ENCODE measurements at places on chromosomes 3 and 15.
A peak's percentile ranks its signal among the peaks of the same experiment; 100 is the strongest.

GRCh38 chr15:77511869-77512268 is 91.2 kb downstream of the HMG20A start:
- DNase-seq = no peak

DNA sequence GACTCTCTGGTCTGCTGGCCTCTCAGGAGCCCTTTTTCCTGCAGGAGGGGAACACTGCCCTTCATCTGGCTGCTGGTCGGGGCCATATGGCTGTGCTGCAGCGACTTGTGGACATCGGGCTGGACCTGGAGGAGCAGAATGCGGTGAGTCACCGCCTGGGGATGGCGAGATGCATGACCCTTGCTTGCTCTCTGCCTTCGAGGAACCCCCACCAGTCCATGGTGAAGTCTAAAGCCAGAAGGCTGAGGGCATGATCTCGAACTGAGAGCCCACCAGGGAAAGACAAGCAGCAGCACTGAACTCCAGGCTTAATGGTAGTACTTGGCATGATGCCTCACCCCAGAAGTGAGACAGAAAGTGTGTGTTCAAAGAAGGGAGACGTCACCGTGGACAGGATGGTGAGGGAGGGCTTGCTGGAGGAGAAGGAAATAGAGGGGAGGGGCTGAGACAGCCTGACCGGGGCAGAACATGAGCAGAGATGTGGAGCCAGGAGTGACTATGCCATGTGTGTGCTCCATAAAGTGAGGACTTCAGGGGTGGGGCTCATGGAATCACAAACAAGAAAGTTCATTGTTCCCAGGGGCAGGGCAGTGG is 19.2 kb downstream of the ANKDD1A start:
- DNase-seq = no peak

DNA sequence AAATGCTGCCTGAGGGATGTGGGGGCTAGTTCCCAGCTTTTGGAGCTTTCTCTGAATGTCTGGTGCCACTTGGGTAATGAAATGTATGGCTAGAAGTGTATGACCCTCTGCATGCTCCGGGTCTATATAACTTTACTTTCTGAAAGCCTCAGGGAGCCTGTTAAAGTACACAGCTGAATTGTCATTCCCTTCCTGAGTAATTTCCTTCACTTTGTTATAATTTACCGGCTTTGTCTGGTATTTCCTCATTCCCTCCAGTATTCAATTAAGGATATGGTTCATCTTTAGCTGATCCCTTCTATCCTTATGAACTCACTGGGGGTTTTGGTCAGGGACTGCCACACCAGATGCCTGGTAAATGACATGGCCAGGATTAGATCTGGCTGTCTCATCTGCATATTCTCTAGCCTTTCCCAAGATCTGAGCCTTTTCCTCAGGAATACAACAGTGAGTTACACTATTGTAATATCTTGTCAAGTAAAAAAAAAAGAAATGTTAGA is 620.3 kb downstream of the ZPLD1 start:
- no peak for DNase-seq

DNA sequence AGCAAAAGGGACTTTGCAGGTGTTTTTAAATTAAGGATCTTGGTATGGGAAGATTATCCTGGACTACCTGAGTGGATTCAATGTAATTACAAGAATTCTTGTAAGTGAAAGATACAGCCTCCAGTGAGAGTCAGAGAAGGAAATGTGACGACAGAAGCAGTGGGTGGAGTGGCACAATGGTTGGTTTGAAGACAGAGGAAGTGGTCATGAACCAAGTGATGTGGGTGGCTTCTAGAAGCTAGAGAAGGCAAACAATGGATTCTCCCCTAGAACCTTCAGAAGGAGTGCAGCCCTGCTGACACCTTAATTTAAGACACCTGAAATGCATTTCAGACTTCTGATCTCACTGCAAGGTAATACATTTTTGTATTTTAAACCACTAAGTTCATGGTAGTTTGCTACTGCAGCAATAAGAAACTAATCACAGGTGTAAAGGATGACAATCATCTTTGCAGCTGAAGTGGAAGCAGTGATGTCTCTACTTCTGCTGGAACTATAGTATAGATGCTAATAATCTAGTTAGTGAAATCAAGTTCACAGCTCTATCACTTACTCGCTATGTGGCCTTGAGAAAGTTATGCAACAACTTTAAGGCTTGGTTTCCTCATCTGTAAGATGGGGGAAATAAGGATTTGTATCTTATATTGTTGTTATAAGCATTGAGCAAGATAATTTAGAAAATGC is 403.4 kb upstream of the SUCLG2 start:
- DNase-seq = no peak

DNA sequence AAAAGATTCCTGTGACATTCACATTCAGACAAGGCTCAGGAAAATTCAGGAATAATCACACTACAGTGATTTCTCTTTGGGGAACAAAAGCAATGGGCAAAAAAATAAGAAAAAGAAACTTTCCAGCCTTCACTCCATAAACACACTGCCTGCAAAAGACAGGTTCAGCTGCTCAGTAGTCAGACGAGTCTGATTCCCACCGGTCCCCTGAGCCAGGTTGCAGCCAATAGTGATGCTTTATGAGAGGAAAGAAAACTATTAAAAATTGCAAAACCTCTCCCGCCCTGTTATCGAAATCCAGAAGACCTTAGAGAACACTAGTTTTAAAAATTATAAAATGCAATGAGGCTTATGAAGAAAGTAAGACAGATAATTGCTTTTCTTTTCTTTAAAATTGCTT is 8.5 kb downstream of the PLCH1 start:
- DNase-seq = no peak

- peak; percentile 91 for DNase-seq
Observed at GRCh38 chr3:116445311-116445841, at the start of gene LSAMP. TSS of gene LSAMP (minus strand) at chr3:116445487.

- DNase-seq = no peak
Observed at GRCh38 chr3:42658091-42658770, 4.7 kb downstream of the ZBTB47 start.

DNA sequence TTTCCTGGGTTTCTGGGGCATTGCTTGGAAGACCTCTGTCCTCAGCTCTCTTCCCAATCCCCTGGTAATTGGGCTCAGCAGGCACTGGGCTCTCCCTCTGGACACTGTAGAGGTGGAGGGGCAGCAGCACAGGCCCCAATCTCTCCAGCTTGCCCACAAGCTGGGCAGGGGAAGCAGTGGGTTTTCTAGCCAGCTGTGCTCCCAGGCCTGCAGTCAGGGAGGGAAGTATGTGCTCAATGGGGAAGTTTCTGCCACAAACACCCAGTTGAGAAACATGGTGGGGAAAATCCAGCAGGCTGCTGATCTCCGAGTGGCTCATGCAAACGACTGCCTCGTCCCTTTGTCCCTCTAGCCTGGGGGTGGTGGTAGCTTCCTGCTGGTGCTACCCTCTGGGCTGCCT is 12.8 kb upstream of the RFT1 start:
- no peak for DNase-seq

DNA sequence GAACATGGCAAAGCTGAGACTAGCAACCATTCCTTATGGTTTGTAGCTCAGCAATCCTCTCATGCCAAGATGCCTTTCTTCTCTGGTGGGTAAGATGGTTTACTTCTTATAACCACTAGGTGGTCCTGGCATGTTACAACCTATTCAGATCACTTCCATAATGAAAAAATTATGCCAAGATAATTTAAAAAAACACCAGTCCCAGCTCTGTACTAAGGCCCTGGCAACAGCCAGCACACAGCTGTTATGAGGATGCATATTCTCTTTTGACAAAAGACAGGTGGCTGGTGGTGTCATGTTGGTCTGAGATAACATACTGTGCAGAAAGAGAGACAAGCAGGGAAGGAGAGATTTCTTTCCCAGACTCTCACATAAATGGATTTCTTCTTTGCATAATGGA is 65.7 kb upstream of the FRMD4B start:
- no peak for DNase-seq

GRCh38 chr3:41362638-41363559 is 163.6 kb downstream of the CTNNB1 start:
- DNase-seq = no peak

GRCh38 chr15:76345880-76346668 is 9.5 kb downstream of the ISL2 start:
- no peak for DNase-seq

DNA sequence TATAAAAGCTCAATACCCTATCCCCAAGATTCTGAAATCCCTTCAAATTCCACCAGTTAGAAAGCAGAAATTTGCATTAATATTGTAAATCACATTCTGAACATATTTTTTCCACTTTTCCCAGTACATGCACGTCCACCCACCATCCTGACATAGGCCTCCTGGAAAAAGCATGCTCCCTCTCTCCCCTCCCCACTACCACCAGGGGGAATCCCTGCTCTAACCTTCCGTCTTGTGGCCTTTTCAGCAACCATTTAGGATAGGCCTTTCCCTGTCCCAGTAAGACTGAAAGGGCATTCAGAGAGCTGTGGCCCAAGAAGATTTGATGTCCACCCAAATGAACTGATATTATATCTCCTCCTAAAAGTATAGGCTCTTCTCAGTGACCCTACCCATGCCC is 182.1 kb downstream of the ARRDC4 start:
- DNase-seq = no peak

All from posterior cingulate gyrus (tissue), 11 donors.